ENCODE measurements at places on chromosomes 6 and 20. TPM values are rescaled to one million over a fixed set of nuclear protein-coding genes. Genes with fewer than 3 reads are reported as not detected.
A peak's percentile ranks its signal among the peaks of the same experiment; 100 is the strongest.

Gene DIDO1
- 32.3 TPM for total RNA-seq

Gene VGLL2
- not detected for total RNA-seq

Gene OPN5
- total RNA-seq, result not detected

Gene FAM83D
- 0.35 TPM for total RNA-seq

Gene CYB5R4
- total RNA-seq, result 13.2 TPM

Gene SLC22A2
- total RNA-seq, result not detected

Gene TUBB1
- total RNA-seq, result 0.22 TPM

Gene PRL
- total RNA-seq, result not detected

Gene MATN4
- total RNA-seq, result not detected

Gene FNDC11
- total RNA-seq, result 0.11 TPM

Gene TDRD6
- total RNA-seq, result 0.32 TPM

Gene PIGT
- 113 TPM for total RNA-seq

Gene NMBR
- not detected for total RNA-seq

Gene BMP5
- total RNA-seq, result 2.4 TPM

Gene MLN
- total RNA-seq, result not detected

DNA sequence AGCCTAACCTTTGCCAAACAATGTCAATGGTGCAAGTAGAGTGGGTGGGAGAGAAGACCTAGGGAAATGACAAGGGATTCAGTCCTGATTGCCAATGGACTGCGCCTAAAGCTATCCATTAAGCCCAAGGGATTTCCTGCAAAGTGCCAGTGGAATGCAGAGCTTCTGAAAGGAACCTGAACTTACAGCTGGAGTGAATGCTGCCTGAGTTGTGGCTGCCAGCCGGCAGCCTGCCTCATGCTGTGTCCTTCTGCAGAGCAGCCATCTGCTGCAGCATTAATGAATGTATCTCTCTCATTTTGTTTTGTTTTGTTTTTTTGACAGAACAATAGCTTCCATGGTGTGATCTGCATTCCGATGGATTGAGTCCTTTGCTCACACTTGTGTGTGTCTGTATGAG is 44.7 kb downstream of the SLC35F1 start:
- no peak for DNase-seq

- DNase-seq, result no peak
These were observed 24.9 kb downstream of the SLC35D3 start for GRCh38 chr6:136947037-136947436.

DNA sequence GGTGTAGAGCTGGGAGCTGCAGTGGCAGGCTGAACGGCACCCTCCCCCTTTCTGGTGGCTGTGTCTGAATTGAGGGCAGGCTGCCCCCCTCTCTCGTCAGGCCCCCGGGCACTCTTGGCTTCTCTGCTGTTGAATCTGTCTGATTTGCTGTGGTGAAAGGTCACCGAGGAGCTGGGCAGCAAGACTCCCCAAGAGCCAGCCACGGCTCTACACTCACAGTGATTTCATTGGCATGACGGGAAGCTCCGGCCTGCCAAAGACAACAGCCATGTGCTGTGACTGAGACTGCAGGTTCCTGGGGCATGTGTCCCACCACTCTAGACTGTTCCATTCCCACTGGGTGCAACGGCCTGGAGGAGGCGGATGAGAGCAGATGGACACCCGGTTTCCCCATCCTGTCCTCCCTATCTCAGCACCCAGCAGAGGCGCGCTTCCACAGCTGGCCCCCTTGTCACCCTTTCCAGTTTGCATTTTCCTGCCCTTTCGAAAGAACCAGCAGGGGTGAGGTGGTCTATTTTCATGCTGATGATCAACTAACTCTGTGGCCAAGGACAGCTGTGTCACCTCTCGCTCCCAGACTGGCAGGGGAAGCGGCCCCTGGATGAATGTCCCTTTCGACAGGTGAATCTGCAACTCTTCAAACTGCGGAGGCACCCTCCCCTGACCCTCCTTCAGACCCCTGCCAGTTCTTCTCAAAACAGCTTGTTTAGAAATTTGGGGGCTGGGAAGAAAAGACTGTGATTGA is 2.2 kb downstream of the APCDD1L start:
- DNase-seq, result no peak

DNA sequence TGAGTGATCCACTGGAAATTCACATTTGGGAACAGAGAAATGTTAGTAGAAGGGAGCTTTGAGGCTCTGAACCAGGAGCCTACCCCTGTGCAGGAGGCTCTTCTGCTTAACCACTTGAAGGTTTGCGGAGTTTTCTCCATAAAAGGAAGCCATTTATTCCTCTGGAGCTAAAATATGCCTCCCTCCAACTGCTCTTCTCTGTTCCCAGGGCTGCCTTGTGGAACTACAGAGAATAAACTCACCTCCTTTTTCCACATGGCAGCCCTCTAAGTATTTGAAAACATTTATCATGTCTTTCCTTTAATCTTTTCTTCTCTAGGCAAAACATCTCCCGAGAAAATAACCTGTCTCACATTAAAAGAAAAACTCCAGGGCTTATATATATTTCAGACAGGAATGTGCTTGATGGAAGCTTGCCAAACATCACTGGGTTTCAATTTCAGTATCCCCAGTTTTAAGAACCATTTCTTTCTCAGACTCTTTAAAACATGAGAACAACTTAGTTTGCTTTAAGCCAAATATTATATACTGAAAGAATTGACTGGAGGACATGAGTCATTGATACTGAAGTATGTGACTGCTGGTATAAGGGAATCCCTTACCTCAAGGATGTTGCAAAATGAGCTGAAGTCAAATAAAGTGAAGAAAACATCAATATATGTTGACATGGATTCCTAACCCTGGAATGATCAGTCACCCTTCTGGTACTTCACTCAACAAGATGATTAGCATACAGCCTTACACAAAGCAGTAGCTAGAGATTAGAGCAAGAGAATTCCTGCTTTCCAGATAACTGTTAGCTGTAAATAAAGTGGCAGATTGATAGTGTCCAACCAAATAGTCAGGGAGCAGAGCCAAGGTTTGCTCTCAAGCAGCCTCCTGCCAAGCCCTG is 74.0 kb downstream of the ZBTB2 start:
- DNase-seq, result no peak

GRCh38 chr20:50146732-50147662 is 6.5 kb downstream of the PEDS1 start:
- no peak for DNase-seq

GRCh38 chr6:13422681-13423221 is 64.6 kb downstream of the GFOD1 start:
- no peak for DNase-seq

GRCh38 chr20:25622049-25622448 is 1.8 kb downstream of the NANP start:
- no peak for DNase-seq

DNA sequence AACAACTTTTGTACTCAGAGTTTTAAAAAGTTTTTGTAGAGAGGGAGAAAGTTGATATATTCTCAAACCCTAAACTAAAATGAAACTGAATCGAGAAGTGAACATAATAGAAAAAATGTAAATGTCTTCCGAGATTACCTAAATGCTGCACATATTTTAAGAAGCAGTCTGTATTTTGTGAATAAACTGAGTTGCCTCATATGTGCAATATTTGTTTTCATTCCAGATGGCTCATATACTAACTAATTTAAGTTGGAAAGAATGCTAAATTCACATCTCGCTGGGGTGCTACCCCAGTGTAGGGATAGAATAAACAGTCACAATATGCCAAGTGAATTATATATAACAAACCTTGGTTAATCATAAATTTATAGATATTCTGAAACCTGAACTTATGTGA is 285.9 kb upstream of the THEMIS start:
- DNase-seq, result no peak

DNA sequence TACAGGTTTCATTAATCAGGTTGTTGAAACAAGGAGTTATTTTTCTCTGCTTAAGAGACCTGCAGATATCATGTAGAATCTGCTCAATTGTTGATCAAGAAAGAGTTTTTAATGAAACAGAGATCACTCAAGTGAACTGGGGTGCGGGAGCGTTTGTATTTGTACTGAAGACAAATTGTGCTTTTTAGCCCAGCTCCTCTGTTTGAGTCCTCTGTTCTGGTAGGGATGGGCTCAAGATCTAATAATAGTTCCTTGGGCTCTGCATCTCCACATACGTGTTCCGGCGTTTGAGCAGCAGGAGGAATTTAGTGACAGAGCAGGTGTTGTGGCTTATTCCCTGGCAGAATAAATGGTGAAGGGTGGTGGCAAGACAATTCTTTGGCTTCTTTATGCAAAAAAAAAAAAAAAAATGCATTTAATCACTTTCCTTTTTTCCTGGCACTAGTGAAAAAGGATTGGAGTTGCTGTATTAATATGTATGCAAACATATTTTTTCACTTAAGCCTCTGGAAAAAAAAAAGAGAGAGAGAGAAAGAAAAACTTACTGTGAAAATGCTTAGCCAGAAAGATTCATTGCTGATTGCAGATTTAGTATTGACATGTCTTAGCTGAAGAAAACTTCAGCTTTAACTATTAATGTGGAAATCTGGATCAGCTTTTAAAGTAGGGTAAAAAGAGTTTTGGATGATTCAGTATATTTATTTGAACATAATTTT is 4.0 kb downstream of the CITED2 start:
- no peak for DNase-seq

- peak; percentile 80 for DNase-seq
These were observed 45.1 kb downstream of the PTK7 start for GRCh38 chr6:43120944-43121913.

- DNase-seq, result no peak
These were observed 27.1 kb downstream of the LBP start for GRCh38 chr20:38373231-38373867.

GRCh38 chr6:163529605-163530004 is 115.1 kb downstream of the QKI start:
- DNase-seq, result no peak

DNA sequence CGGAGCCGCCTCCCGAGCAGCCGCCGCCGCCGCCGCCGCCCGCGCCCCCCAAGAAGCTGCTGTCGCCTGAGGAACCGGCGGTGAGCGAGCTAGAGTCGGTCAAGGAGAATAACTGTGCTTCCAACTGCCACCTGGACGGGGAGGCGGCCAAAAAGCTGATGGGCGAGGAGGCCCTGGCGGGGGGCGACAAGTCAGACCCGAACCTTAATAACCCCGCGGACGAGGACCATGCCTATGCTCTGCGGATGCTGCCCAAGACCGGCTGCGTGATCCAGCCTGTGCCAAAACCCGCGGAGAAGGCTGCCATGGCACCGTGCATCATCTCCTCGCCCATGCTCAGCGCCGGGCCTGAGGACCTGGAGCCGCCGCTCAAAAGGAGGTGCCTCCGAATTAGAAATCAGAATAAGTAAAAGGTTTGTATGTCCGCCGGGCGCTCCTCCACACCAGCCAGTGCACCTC is 145.2 kb downstream of the SOBP start:
- DNase-seq, result no peak

DNA sequence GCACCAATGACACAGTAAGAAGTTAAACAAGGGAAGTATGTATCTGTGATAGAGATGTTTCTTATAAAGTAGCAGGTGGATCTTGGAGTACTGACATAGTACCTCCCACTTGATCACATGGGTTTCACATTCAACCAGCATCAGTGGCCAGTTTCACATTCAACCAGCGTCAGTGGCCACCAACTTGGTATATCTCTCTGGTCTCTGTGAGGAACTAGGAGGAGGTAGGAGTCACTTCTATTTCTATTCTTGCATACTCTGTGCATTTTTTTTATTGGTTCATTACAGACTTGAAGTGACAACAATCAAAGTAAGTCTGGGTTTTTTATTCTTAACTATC is 200.3 kb upstream of the SIM1 start:
- no peak for DNase-seq

GRCh38 chr20:62618611-62619529 is 23.4 kb upstream of the SLCO4A1 start:
- DNase-seq, result no peak

DNA sequence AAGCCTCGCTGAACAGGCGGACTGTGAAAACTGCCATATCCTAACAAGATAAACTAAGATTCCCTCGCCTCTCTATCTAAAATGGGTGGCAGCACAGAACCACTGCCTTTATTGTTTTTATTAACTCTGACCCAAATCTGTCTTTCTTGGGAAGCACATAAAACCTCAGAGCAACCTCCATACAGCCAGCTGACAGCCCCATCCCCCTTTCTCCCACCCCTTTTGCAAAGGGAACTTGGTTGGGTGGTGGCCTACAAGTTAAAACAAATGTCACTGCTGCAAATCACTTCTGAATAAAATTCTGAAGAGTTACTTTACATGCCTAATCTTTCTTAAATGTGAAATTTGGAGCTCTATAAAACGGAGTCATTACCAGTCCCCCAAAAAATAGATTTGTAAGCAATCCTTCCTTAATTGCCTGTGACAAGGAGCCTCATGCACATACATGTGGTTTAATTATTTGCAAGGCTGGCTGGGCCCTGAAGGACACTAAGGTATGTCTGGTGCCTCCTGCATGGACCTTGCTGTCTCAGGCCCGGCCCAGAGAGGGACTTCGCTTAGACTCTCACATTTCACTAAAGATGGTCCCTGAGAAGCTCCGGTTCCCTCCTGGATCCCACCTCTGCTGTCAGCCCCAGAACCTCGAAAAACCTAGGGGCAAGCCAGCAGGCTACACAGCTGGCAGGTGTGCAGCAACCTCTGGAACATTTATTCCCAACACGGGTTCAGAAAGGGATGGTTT is 21.7 kb downstream of the PXDC1 start:
- no peak for DNase-seq

GRCh38 chr6:16757332-16757731 is 3.9 kb downstream of the ATXN1 start:
- DNase-seq, result no peak

GRCh38 chr6:152435816-152436215 is 201.3 kb downstream of the SYNE1 start:
- no peak for DNase-seq

- DNase-seq, result peak; percentile 52
These were observed 109.9 kb upstream of the FOXC1 start for GRCh38 chr6:1499777-1500176.

- peak; percentile 43 for DNase-seq
These were observed 175.1 kb upstream of the JAG1 start for GRCh38 chr20:10848810-10849370.

- DNase-seq, result no peak
These were observed 6.9 kb upstream of the ZBTB12 start for GRCh38 chr6:31908791-31909190.

GRCh38 chr6:106186172-106186571 is 100.0 kb downstream of the PRDM1 start:
- DNase-seq, result no peak

GRCh38 chr6:107815846-107816245 is 8.3 kb downstream of the SCML4 start:
- no peak for DNase-seq

- DNase-seq, result peak; percentile 70
These were observed at the start of gene KIAA0408 for GRCh38 chr6:127459231-127459641. TSS of gene KIAA0408 (minus strand) at chr6:127459389. CDS start at chr6:127453981, 5,408 bp downstream.

DNA sequence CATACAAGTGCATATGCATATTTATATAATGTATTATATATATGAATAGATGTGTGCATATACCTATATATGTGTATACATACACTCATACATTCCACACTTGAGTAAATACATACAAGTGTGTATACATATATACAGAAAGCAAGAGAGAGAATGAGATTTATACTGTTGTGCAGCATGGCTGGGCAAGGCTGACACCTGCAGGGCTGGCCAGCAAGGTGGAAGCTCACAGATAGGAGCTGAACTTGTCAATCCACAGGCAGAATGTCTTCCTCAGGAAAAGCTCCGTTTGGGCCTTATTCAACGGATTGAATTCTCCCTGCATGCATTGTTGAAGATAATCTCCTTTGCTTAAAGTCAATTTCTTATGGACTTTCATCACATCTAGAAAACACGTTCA is 256.7 kb downstream of the ZNF217 start:
- no peak for DNase-seq
